ENCODE measurements at places on chromosomes 2 and 18.

- no peaks in the 10 kb centered on the region for H3K4me1 ChIP-seq
- no peaks in the 10 kb centered on the region for H3K27me3 ChIP-seq
- H3K27ac ChIP-seq: no peak overlapping the region
- DNase-seq: no peak
Observed at GRCh38 chr2:163610817-163611556, 124.8 kb downstream of the FIGN start.

DNA sequence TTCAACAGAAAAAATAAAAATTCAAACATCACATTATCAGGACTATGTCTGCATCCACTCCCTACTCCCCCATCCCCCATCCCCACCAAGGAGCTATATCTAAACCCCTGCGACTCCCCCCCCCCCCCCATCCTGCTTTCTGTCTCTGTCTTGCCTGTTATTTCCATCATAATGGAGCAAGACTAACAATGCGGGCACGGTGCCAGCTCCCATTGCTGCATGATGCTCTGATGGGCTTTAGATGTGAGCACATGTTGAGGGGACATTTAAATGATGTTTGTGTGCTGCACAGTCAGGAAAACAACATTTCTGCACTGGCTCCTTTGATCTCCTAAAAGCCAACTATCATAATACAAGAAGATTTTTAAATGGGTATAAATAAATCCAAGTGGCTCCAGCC lies 644.2 kb upstream of the SETBP1 start:
- H3K36me3 ChIP-seq: no peaks in the 10 kb centered on the region
- no peak overlapping the region for H3K27ac ChIP-seq
- H3K4me1 ChIP-seq: no peaks in the 10 kb centered on the region
- no peak overlapping the region for H3K4me3 ChIP-seq
- no peaks in the 10 kb centered on the region for H3K27me3 ChIP-seq

GRCh38 chr2:177338177-177338721 lies 54.3 kb upstream of the AGPS start:
- no peak overlapping the region for H3K27ac ChIP-seq
- DNase-seq: no peak
- no peaks in the 10 kb centered on the region for H3K27me3 ChIP-seq
- H3K36me3 ChIP-seq: no peaks in the 10 kb centered on the region
- no peak overlapping the region for H3K4me3 ChIP-seq
- H3K4me1 ChIP-seq: no peaks in the 10 kb centered on the region

DNA sequence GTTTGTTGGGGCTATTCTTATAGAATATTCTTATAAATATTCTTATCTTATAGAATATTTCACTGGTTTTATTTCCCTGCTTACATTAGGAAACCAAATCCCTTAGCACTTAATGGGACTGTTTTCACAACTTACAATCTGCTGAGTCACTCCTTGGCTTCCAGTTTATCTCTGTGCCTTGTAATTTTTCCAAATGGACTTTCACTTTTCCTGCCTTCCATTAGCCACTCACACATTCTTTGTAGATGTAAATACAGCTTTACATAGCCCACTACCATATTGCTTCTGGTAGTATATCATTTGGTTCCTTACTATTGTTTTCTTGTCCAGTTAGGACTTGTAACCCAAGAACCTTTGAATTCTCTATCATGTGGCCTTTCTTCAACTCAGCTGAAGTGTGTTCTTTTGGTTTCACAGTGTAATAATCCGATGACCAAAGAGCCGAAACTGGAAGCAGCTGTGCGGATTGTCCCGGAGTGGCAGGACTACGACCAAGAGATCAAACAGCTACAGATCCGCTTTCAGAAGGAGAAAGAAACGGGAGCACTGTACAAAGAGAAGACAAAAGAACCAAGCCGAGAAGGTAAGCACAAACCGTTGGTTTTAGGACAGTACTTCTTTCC lies 96.1 kb downstream of the UGGT1 start:
- peak overlapping the region; percentile 75 for H3K27ac ChIP-seq
- DNase-seq: peak; percentile 64

DNA sequence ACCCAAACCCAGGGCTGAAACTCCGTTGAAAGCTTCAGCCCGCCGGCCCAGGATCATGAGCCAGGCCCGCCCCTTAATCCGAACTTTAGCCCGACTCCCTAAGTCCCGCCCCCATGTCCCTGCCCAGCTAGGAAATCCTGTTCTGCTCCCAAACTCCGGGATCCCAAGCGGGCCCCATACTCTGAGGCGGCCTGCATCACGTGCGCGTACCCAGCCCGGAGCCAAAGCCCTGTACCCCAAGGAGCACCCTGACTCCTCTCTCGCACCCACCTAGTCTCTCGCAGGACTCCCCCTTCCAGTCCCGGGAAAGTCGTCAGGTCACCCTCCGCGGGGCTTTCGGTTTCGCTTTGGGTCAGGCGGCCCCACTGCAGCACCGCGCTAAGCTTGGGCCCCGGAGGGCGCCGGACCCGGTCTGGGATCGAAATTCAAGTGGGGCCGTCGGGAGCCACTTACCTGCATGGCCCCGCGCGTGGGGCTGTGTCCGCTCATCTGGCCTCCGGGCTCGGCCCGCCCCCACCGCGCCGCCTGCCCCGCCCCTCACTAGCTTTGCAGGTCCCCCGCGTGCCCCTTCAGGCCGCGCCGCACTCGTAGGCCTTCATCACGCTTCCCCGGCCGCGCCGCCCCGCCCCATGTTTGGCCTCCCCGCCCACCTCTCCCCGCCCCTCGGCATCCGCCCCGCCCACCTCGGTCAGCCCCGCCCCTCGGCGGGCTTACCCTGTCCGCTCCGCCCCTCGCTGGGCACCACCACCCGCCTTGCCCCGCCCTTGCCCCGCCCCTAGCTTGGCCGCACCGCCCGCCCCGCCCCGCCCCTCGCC lies at the start of gene DNPEP:
Gene DNPEP (minus strand): TSS at position 607 of the 815 bp plus-strand sequence. CDS start 118 bp downstream, at position 489.
- H3K4me3 ChIP-seq: peak within 1 kb of the TSS; percentile 85
- peak within 1 kb of the TSS; percentile 98 for H3K27ac ChIP-seq
- H3K27me3 ChIP-seq: no peaks in the 10 kb centered on the region
- peak; percentile 95 for DNase-seq
- no peaks in the 10 kb centered on the region for H3K36me3 ChIP-seq

DNA sequence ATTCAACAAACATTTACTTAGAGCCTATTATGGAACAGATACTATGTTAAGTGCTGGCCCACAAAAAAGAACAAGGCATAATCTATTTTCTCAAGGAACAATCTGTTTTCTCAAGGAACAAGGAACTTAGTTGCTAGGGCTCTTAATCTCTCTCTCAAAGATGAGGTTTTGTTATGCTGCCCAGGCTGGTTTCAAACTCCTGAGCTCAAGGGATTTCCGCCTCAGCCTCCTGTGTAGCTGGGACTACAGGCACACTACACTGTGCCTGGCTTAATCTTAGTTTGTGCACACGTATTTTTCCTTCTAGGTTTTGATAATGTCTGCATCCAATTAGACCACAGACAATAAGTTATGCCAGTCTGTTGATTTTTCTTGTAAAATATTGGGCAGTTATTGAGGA lies 89.5 kb downstream of the PTH2R start:
- no peak overlapping the region for H3K4me3 ChIP-seq
- H3K36me3 ChIP-seq: no peaks in the 10 kb centered on the region
- H3K27ac ChIP-seq: no peak overlapping the region
- no peaks in the 10 kb centered on the region for H3K27me3 ChIP-seq
- H3K4me1 ChIP-seq: no peaks in the 10 kb centered on the region

All from Peyer's patch (tissue), 4 donors.